Hindlimb muscle (tissue), 1 donor: ENCODE measurements at places on chromosomes 16 and 17.

GRCh38 chr17:81295676-81296381 lies 722 bp upstream of the SLC38A10 start:
- DNase-seq = no peak

DNA sequence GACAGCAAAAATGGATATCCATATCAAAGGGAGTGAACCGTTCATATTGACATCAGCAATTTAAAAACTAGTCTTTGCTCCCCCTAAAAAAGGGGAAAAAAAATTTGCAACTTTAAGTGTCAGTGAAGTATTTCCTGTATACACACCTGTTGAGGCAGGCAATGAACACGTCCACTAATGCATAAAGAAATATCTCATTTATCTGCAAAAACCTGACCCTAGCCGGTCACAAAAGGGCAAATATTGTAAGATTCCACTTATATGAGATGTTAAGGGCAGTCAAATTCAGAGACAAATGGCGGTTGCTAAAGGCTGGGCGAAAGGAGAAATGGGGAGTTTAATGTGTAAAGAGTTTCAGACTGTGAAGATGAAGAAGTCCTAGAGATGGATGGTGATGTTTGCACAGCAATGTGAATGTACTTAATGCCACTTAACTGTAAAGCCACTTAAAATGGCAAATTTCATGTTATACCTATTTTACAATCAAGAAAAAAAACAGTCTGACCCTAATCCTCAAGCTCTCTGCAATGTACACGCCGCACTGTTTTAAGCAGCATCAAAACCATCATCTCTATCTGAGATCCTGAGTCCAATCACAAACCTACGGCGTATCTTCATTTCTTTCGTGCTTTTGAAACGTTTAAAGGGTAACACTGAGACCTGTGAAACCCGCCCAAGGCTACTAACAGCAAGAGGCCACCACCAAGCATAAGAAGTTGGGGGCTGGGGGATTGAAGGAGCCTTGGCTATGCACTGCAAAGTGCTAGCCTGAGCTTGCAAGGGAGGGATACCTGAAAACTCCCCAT lies 1.1 kb downstream of the PARN start:
- no peak for DNase-seq

GRCh38 chr17:81365601-81366585 lies 29.4 kb upstream of the BAHCC1 start:
- no peak for DNase-seq

GRCh38 chr16:87161822-87162676 lies 155.1 kb downstream of the C16orf95 start:
- DNase-seq = no peak
